Osteocyte (in vitro differentiated cells): ENCODE measurements at places on chromosomes 16 and 17. TPM values are rescaled to one million over a fixed set of nuclear protein-coding genes. Genes with fewer than 3 reads are reported as not detected.

DOC2B gene
- 0.10 TPM in 1 of 2 replicates, not detected in the other for total RNA-seq

KRTAP17-1 gene
- not detected in 2 replicates for total RNA-seq

CARD14 gene
- total RNA-seq = 0.10 and 0.16 TPM in 2 replicates

SP6 gene
- 0.16 TPM in 1 of 2 replicates, not detected in the other for total RNA-seq

PRSS21 gene
- not detected in 2 replicates for total RNA-seq

ABCA9 gene
- 1.1 and 1.8 TPM in 2 replicates for total RNA-seq

PMFBP1 gene
- total RNA-seq = 2.2 and 2.8 TPM in 2 replicates

PDILT gene
- total RNA-seq = not detected in 2 replicates

CDRT15L2 gene
- total RNA-seq = not detected in 2 replicates

GRCh38 chr16:65809627-65810026 is 556.9 kb upstream of the CDH5 start:
- DNase-seq = no peak

DNA sequence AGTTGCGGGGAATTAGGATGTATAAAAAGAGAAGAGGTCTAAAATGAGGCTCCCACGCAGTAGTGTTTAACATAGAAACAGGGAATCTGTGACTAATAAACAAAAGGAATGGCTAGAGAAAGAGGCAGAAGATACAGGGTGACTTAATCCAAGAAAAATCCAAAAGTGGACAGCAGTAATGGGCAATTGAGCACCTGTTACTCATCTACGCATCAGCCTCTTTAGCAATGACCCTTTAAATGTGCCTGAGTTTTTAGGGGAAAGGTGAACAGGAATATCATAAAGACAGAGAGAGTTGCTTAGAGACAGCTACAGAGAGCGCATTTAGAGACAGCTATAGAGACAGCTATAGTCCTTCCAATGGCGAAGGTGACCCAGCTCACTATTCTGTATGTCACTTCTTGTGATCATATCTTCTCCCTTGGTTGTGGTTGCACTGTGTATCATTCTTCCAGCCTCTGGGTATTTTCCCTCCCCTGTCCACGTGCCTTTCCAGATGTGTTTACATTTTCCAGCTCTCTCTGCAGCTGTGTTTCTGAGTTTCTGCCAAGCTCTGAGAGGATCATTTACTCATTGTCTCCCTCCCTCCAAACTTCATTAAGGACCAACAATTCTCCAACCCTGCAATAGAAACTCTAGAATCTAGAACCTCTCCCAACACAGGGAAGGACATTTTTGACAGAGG is 61.5 kb downstream of the MYOCD start:
- DNase-seq = no peak

DNA sequence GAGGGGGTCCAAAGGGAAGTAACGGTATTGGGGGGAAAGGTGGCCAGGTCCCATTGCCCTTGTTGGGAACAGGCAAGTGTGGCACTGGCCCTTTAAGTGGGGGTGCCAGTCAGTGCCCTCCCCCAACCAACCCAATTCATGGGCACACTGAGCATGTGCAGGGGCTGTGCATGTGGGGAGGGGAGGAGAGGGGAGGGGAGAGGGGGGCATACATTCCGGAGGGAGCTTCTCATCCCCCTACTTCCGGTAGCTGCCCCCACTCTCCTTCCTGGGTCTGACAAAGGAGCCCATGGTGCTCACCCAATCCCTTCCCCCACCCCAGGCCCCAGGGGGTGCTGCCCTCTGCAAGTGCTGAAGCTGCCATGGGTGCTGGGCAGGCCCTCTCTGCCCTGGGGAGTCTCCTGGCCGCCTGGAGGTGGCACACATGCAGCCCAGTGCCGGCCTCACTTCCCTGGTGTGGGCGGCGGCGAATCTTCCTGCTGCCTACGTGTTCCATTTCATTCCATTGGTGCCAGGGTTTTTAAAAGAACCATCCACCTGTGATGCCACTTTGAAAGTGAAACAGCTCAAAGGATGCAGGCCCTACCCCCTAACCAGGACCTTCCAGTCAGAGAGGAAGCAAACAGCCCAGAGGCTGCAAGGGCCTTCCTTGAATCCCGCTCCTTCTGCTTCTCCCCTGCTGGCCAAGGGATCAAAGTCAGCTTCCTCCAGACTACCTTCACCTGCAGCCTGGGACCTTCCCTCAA is 11.0 kb downstream of the HEXIM2 start:
- no peak for DNase-seq

DNA sequence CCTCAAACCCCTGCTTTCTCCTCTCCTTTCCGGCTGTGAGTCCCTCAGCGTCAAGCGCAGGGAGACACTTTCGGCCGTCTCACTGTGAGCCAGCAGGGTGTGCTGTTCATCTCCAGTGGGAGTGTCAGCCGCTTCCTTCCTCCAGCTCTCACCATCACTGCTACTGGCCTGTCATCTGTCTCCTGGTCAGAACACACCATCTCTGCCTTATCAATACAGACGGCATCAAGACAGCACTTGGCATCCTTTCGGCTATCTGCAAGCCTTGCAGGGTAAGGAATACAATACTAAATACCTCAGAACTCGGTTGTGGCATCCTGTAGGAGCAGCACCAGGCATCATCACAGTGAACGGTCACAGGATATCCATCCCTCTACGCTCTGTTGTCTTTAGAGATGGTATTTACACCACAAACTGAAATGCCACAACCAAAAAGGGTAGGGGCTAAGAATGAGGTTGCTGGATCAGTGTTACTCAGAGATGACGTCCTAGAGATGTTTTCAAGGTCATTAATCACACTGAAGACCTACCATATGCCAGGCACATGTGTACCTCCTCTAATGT is 20.7 kb upstream of the CMTM4 start:
- DNase-seq = no peak

DNA sequence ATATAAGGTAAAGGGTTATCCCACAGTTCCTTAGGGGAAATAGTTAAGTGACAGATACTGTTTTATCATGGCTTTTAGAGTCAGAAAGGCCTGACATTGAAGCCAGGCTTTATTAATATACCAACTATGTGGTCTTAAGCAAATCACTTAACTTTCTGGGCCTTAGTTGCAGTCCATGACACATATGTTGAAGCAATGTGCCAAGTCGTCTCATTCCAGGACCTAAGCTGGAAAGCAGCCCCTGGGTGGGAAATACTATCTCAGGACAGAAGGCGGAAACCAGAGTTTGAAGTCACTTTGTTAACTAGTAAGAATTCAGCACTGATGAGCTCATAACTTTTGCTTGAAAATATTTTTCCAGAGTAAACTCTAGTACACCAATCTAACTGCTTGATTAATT is 80.0 kb downstream of the USP32 start:
- DNase-seq = no peak

DNA sequence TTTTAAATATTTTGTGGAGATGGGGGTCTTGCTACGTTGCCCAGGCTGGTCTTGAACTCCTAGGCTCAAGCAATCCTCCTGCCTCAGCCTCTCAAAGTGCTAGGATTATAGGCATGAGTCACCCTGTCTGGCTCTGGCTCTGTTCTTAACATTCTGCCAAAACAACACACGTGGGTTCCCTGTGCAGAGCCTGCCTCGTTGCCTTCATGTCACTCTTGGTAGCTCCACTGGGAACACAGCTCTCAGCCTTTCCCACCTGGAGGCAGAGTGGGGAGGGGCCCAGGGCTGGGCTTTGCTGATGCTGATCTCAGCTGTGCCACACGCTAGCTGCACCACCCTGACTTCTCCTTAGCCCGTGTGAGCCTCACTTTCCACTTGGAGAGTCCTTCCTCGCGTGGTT is 19.3 kb downstream of the CRISPLD2 start:
- DNase-seq = no peak

GRCh38 chr17:37827905-37828650 is 83.2 kb upstream of the HNF1B start:
- no peak for DNase-seq

DNA sequence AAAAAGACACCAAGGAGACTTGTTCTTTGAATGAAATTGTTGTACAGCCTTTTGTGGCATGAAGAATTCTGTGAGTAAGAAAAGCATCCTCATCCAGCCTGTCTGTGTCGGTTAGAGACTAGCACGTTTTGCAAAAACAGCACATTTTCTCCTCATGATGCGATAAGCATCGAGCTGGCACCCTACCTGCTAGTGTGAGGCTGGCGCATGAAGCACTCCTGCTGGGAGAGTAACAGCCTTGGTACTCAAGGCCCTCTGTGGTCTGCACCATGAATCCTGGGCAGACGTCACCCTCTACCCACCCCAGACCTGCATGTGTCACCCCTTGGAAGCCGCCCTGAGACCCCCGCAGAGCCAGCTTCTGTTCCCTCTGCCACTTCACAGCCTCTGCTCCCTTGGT is 92.6 kb upstream of the TMEM132E start:
- no peak for DNase-seq

- DNase-seq = no peak
These were observed 15.9 kb upstream of the SLC38A10 start for GRCh38 chr17:81310949-81311550.

- no peak for DNase-seq
These were observed 93.4 kb upstream of the TMEM132E start for GRCh38 chr17:34485999-34486398.

GRCh38 chr17:32141679-32142037 is 644 bp upstream of the RHOT1 start:
- no peak for DNase-seq

- no peak for DNase-seq
These were observed 8.2 kb upstream of the CCL2 start for GRCh38 chr17:34246881-34247280.

- DNase-seq = no peak
These were observed 5.4 kb upstream of the FSCN2 start for GRCh38 chr17:81522491-81523401.

- DNase-seq = no peak
These were observed 41.1 kb downstream of the MARVELD3 start for GRCh38 chr16:71666928-71667707.

GRCh38 chr17:58007781-58008706 is 998 bp upstream of the SRSF1 start:
- no peak for DNase-seq

DNA sequence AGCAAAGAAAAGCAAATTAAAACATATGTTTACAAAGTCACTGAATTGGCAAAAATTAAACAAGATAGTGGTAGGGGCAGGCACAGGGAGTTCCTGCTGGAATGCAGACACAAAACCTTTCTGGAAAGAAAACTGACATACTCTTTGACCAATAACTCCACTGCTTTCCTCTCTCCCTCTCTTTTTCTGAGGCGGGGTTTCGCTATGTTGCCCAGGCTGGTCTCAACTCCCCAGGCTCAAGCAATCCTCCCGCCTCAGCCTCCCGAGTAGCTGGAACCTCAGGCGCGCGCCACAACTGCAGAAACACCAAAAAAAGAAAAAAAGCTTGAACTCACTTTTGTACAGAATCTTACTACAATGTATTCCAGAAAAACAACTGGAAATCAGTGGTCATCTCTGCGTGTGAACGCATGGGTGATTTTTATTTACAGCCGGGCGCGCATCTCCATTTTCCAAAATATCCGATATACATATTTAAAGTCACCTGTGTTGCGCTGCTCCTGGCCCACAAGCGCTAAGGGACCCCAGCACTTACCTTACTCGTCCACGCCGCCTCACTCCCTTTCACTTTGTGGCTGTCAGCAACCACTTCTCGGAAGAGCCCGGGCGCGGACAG is 480 bp downstream of the TXNL4B start:
- no peak for DNase-seq

DNA sequence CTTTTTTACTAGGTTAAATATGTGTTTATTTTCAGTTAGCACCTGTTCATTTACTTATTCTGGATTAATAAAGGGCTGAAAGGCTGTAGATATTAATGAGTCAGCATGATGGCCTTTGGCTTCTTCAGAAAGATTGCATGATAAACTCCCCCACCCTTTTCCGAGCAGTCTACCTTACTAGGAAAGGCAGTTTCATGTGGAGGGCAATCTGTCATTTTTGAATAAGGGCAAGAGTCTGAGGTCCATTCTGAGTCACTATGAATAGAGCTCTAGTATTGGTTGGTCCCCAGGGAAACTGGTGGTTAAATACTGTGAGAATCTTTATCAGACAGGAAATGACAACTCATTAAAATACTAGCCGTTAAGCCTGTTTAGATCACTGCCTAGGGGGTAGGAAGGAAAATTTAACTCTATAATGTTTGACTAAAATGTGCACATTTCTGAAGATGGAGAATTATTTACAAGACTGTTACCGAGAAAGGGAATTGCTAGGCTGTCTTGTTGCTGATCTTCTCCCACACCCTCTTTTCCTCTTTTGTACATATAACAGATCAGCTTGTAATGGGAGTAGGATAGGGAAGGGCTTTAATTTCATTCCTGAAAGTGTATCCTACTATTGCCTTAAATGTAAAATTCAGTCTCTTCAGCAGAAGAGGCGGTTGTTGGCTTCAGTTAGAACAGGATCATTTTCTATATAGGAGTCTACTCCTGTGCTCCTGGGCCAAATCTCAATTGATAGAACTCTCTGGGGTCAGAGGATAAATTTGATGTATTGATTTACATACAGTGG is 63.3 kb downstream of the TUBD1 start:
- DNase-seq = no peak

- no peak for DNase-seq
These were observed 3.2 kb downstream of the ZSCAN10 start for GRCh38 chr16:3095869-3096268.

DNA sequence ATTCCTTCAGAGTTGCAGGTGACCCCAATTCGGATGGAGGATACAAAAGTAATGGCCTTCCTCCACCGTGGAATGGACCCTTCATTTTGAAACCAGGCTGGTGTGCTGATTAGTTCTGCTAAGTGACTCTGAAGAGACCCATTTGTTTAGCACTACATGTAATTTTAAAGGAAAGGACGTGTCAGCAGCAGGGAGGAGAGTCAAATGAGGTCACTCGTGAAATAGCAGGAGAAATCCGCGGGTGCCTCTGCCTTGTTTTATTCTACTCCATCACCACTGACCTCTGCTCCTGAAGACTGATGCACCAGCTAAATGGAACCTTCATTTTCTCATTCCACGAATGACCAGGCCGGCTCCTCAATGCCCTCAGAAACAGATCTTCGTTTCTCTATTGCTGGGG is 589.2 kb downstream of the CDH11 start:
- DNase-seq = no peak

- DNase-seq = no peak
These were observed at the start of gene OR3A2 for GRCh38 chr17:3385869-3386816. Gene OR3A2, minus strand, starts transcription at chr17:3386308.

DNA sequence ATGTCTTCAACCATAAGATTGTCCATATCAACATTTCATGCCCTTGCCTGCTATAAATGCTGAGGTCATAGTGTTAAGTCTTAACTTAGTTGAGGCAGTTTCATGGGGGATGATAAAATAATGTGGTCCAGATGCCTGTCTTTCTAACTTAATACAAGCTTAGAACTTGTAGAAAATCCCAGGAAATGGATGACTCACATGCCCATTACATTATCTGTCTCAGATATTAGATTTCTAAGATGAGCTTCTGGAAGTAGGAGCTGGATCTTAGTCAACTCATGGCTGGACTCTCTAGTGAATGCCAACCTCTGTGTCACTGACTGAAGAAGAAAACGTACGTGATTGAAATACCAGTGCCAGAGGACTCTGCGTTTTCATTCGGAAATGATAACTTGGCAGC is 797.5 kb upstream of the EEF2KMT start:
- no peak for DNase-seq
